Fibroblast of the aortic adventitia (primary cell): ENCODE measurements at places on chromosomes 11 and 22.

GRCh38 chr11:71364176-71364671 is 84.0 kb downstream of the DHCR7 start:
- no peak for DNase-seq

DNA sequence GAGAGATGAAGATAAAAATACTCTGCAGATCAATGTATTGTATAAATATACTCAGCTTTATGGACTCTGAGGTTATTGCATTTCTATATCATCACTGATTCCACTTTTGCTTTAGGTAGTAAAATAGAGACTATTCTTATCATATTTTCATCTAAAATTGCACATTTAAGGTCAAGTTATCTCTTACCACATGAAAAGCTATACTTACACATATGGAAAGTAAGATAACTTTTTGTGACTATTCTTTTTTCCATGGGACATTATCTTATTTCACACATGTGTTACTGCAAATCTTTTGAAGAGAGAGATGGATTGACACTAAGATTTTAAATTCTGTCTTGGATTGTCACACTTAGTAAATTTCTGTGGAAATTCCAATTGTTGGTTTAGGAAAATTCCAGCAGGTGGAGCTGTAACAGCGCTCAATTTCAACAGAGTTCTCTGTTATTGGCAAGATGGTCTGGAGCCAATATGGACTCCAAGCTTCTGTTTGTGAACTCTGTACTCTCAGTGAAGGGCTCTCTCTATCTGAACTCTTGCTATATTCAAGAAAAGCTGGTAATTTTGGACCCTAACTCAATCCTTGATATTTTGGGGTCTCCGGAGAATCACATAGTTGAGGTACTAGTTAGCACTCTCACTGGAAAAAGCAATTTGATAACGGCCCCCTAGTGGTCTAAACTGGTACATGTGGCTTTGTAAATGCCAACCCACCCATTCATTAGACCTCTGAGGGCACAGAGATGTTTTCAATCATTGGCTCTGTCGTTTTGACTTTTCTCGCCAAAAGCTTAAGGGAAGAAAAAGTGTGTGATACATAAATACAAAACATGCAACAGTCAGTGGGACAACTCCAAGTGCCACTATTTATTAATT is 429.7 kb downstream of the ETS1 start:
- peak; percentile 89 for DNase-seq

DNA sequence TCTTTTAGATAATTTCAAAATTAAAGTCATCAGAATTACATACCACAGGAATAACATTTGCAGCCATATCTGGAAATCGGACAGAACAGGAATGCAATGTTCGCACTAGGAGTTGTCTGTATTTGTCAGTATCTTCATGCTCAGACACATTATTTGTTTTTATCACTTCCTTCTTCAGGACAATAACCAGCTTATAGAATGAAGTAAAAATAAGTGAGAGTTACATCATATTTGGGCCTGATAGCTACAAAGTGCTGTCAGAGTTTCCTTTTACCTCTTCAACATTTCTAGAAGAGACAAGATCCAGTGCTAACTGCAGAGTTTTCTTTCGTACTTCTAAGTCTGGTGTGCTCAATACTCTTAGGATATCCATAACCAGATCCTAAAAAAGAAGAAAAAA is 18.9 kb downstream of the COPB1 start:
- DNase-seq = peak; percentile 21

- no peak for DNase-seq
These were observed 387.7 kb downstream of the TMEM135 start for GRCh38 chr11:87425391-87425790.

DNA sequence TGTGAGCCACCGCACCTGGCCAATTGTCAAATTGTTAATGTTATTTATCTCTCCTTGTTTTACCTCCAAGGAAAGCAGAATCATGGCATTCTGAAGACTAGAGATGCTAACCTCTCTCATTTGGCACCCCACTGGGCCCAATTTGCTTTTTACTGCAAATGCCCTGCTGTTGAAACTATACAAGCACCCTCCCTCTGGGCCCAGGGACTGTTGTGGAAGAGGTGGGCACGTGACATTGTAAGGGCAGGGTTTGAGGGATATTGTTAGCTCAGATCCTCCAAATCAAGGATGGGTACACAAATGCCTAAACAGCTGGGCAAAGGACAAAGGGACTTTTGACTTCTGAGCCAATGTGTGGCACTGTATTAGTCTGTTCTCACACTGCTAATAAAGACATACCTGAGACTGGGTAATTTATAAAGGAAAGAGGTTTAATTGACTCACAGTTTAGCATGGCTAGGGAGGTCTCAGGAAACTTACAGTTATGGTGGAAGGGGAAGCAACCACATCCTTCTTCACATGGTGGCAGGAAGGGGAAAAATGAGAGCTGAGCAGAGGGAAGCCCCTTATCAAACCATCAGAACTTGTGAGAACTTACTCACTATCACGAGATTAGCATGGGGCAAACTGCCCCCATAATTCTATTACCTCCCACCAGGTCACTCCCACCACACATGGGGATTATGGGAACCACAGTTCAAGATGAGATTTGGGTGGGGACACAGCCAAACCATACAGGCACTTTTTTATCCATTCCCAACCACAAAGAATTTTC is 6.5 kb upstream of the ALDH3B2 start:
- no peak for DNase-seq

DNA sequence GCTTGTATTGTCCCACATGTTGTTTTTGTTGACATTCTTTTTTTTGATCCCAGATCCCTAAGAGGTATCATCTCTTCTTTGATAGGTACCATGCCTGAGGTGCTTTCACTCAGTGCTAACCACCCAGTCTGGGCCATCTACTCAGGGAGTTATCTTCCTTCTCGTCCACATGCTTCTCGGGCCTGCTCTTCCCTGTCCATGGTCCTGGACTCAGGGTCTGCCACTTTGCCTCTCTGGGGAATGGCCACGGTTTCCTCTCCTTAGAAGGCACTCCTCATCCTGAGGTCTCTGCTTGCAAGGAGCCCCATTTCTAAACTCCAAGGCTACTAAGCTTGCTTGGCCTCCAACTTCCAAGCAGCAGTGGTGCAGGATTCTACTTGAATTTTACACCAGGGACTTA is 227.0 kb upstream of the NCAM1 start:
- peak; percentile 46 for DNase-seq

DNA sequence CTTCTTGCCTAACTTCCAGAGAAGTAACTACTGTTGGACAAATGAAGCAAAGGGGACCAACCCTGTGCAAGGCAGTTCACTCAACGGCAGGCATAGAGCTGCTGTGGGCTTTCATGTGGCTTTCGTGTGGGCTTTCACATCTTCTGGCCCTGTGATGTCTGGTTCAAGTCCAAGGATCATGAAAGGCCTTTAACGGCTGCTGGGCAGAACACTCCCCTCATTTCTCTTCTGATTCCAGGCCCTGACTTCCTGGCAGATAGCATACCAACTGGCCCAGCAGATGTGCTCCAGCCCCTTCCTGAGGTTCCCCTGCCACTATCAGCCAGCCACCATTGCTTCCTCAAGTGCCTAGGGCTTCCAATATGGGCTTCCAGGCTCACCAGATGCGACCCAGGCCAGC is 28.7 kb upstream of the CTR9 start:
- no peak for DNase-seq

DNA sequence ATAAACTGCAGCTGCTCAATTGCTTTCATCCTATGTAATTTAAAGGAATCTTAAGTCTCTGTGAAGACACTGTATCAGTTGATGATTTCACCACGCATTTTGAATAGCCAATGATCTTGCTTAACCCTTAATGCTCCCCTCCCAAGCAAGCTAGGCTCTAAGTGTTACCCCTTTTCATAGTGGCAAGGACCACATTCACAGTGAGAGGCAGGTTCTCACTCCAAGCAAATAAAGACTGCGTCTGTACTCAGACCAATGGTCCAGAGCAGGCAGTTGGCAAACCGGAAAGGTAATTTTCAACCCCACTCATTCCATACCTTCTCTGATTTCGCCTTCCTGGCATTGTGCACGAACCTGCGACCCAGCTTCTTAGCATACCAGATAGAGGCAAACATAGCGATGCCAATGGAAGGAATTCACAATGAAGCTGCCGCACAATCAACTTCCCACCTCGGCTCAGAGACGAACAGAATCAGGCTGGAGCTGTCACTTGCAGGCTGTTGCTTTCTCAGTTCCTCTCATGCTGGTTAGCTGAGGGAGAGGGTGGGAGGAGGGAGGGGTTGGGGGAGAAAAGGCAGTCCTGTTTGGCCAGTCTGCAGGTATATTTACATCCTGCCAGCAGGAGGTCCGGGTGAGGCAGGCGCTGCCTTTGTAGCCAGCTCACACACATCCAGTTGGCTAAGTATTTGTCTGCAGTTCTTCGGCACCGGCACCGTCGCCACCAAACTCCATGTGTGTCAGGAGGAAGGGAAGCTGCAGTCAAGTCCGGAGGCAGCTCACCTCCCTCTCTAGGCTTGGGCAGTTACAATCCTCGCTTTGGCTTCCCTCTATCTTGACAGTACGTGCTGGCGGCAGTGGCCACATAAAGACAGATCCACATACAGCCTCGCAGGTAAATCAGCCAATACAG is 1151.2 kb upstream of the CCDC90B start:
- peak; percentile 3 for DNase-seq

GRCh38 chr11:112465433-112466024 is 204.9 kb upstream of the PLET1 start:
- DNase-seq = no peak

DNA sequence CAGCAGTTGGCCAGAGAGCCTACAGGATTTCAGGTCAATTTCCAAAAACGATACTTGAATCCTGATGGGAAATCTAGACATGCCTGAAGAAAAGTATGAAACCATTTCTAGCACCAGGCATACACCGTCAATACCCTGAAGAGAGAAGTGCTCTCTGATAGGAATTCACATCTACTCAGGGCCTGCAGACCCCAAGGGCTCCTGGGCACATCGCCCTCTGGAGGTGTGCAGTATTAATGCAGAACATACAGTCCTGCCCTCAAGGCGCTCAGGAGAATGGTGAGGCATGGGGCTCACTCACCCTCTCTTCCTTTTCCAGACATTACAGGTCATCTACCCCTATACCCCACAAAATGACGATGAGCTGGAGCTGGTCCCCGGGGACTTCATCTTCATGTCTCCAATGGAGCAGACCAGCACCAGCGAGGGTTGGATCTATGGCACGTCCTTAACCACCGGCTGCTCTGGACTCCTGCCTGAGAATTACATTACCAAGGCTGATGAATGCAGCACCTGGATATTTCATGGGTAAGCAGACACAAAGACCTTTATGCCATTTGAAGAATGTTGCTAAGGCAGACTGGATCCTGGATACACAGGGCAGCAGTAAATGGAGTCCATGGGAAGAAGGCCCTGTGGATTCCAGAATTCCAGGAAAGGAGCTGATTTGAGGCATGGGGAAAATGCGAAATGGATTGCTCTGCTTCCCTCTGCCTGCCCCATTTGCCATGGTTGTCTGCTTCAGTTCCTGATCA is 49.3 kb upstream of the CRTAM start:
- DNase-seq = no peak

DNA sequence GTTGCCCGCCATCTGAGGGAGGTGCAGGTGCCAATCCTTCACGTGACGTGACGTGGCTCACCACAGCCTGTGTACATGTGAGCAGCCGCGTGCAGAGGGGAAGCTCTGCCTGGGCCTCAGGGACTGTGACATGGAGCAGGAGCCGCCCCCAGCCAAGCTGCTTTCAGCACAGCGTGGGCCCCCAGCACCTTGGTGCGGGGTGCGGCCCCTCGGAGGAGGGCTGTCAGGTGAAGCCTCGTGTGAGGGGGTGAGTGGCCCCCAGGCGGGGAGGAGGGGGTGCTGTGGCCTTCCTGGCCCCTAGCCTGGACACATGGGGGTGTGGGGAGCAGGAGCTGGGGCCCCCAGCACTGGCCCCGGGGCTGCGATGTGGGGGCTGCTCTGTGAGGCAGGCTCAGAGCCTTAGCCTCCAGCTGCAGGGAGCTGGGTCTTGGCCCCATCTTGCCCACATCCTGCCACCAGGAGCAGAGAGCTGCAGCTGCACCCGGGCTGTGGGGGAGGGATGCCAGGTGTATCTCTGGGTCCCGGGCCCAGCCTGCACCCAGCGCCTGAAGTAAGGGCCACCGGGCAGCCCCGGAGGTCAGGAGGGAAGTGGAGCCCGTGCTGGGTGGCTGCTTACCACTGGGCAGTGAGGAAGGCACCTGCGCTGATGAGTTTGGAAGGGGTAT is at the start of gene ADORA2A:
ADORA2A (plus strand) TSS at position 100 of the 665 bp plus-strand sequence. CDS start 5,806 bp downstream, outside the sequence.
- no peak for DNase-seq

DNA sequence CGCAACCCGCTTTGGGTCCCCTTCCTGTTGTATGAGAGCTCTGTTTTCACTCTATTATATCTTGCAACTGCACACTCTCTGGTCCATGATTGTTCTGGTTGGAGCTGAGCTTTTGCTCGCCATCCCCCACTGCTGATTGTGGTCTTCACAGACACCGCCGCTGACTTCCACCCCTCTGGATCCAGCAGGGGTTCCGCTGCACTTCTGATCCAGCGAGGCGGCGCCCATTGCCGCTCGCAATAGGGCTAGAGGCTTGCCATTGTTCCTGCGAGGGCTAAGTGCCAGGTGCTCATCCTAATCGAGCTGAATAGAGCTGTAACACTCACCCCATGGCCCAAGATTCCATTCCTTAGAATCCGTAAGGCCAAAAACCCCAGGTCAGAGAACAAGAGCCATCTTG is 1905.8 kb upstream of the RAG2 start:
- no peak for DNase-seq

- peak; percentile 80 for DNase-seq
These were observed 23.9 kb upstream of the PANX2 start for GRCh38 chr22:50146439-50147238.

- DNase-seq = peak; percentile 55
These were observed 36.2 kb downstream of the FZD4 start for GRCh38 chr11:86918973-86919372.

DNA sequence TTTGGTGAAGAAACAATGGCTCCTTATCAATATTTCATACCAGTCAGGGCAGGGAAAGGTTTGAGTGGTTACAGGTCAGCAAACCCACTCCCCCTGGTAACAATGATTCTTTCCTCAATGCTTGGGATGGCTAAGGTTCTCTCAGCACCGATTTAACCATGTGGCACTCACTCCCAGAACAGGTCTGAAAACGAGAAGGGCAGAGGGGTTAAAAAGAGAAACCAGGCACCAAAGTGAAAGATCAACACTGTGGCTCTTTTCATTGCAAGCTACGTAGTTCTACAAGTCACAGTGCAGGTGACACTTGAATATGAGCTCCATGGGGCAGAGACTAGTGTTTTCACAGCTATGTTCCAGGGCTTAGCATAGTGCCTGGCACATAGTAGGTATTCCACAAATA is 132.4 kb downstream of the PLEKHA7 start:
- DNase-seq = no peak

- no peak for DNase-seq
These were observed 53.8 kb downstream of the POLD3 start for GRCh38 chr11:74646215-74646614.

GRCh38 chr11:66017321-66017720 is 5.5 kb downstream of the CST6 start:
- no peak for DNase-seq

DNA sequence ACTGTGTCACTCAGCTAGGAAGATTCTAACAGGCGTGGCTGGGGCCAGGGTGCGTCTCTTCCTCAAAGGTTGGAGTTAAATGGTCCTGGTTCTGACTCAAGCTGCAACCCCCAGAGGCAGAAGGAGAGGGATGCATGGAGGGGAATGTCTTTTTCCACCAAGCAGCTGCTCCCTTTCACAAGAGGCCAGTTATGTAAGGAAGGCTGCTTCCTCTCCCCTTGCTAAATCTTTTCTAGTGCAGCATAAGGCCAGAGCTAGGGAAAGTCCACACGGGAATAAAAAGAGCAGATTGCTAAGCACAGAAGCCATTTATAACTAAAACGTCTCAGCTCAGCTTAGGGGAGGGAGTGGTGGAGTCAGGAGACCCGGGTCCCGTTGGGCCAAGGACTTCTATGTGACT is 10.0 kb downstream of the PVALB start:
- peak; percentile 4 for DNase-seq
